Activated naive CD4-positive, alpha-beta T cell (primary cell): ENCODE measurements at places on chromosomes 5 and 9.

GRCh38 chr9:130794923-130795495 is 40.0 kb upstream of the ABL1 start:
- DNase-seq, result no peak

GRCh38 chr5:10581867-10582511 is 18.1 kb downstream of the ANKRD33B start:
- no peak for DNase-seq

DNA sequence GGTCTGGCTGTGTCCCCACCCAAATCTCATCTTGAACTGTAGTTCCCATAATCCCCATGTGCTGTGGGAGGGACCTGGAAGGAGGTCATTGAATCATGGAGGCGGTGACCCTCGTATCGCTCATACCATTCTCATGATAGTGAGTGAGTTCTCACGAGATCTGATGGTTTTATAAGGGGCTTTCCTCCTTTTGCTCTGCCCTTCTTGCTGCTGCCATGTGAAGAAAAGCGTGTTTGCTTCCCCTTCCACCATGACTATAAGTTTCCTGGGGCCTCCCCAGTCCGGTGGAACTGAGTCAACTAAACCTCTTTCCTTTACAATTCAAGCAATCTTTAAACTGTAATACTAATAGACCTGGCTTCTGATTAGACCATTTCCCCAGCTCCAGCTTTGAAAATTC is 92.2 kb upstream of the SARDH start:
- DNase-seq, result no peak

DNA sequence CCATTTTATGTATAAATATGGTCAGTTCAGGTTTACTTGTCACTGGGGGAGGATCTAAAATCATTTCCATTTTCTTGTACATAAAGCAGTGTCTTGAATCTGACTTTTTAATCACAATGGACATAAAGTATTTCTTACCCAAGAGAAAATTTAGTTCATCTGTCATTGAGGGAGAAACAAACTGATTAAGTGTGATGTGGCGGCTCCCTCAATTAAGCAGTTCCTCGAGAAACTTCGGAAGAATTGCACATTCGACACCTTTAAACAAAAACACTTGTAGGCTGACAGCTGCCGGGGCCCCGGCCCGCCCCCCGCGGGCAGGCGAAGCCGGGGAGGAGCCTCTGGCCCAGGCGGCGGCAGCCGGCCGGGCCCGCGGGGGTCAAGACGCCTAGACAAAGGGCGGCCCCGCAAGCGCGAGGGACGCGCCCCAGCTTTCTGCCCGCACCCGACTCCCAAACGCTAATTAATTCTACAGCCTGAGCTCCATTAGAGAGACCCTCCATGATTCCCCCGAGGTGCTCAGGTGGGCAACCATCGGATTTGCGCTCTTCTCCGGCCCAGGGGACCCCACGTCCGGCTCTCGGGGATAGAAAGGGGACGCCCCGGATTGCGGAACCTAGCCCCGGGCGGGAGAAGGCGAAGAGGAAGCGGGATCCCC is 750 bp downstream of the TRIM36 start:
- DNase-seq, result no peak

- no peak for DNase-seq
Measured at GRCh38 chr9:135130207-135130976, 42.9 kb downstream of the OLFM1 start.
